SJSA1 (cell line): ENCODE measurements at places on chromosomes 1 and 21. TPM values are rescaled to one million over a fixed set of nuclear protein-coding genes. Genes with fewer than 3 reads are reported as not detected.

The MYBPH gene
- total RNA-seq: not detected in 2 replicates

GRCh38 chr1:227885648-227886502 is 61.9 kb downstream of the WNT9A start:
- H3K36me3 ChIP-seq: no peaks in the 10 kb centered on the region
- DNase-seq: peak; percentile 69
- peak overlapping the region; percentile 91 for H3K27ac ChIP-seq
- H3K4me3 ChIP-seq: no peak overlapping the region
- no peaks in the 10 kb centered on the region for H3K27me3 ChIP-seq

GRCh38 chr1:93716941-93717368 is 35.3 kb upstream of the BCAR3 start:
- no peak overlapping the region for H3K27ac ChIP-seq
- no peaks in the 10 kb centered on the region for H3K36me3 ChIP-seq
- DNase-seq: no peak
- no peaks in the 10 kb centered on the region for H3K27me3 ChIP-seq
- peaks cover 40% of the 10 kb centered on the region for H3K4me1 ChIP-seq

The CRYZ gene
- total RNA-seq: 84.0 and 101 TPM in 2 replicates

The NPR1 gene
- total RNA-seq: 0.05 TPM in 1 of 2 replicates, not detected in the other

DNA sequence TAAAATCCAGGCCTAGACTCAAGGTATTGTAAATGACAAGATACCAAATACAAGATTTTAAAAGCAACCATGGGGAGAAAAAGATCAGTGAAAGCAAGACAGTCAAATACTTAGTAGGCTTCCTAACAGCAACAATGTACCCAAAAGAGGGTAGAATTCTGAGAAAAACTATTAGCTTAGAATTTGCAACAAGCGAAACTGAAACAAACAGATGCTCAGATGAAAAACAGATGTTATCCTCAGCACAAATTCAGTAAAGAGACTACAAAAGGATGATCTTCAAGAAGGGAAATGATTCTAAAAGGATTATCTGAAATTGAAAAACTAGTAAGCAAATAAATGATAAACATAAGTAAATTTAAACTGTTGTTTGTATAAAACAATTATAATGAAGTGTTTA is 40.0 kb downstream of the PDC start:
- H3K4me1 ChIP-seq: no peaks in the 10 kb centered on the region; the same call in 1 of the 2 replicates
- no peaks in the 10 kb centered on the region for H3K27me3 ChIP-seq
- no peak overlapping the region for H3K27ac ChIP-seq
- DNase-seq: no peak

DNA sequence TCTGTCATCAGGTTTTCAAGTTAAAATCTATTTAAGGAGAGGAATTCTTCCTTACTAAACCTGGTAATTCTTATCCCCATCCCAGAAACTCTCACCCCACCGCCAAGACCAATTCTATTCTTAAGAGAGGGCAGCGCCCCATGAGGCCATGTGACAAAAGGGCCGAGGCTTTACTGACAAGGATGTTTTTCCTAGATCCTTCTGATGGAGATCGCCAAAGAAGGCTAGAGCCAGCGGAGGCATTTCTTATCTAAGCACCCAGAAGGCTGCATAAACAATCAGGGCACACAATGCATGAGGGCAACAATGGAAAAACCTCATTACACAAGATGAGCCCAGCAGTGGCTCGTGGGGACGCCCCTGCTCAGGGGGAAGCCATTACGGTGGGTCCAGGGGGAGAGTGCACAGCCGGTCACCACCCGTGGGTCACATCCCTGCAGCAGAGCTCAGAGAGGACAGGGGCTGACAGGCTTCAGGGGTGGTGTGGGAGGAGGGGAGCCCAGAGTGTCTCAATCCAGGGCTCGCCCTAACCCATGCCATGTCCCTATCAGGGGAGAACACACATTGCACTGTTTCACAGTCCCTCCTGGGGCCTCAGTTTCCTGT is 88.7 kb downstream of the ITPKB start:
- no peak overlapping the region for H3K4me3 ChIP-seq
- peaks cover 56% of the 10 kb centered on the region for H3K4me1 ChIP-seq
- no peak overlapping the region for H3K27ac ChIP-seq
- peak; percentile 58 for DNase-seq
- H3K36me3 ChIP-seq: peaks cover 8% of the 10 kb centered on the region

DNA sequence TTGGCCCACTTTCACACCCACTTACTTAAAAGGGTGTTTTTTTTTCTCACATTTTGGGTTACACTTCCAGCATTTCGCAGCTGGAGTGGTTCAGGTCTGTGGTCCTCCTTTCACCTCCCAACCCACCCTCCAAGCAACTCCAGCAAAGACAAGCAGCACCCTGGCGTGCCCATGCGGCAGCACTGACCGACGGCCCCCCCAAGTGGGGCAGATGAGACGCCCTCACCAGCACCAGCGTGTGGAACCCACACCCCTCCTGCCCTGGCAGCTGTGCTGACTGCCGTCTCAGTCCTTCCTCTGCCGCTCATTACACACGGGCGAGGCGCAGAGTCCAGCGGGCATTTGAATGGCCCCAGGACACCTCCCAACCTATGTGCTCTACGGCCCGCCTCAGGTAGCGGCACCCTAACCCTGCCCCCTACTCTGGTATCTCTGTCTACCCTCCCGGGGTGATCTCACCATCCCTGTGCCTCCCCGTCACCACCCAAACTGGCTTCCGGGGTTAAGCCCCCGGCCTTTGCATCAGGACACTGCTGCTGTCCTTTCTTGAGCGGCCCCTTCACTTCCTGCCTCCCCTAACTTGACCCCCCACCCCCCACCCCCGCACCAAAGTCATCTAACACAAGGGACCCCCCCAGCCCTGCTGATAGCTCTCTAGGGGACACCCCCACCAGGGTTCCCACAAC is 10.9 kb downstream of the LSS start:
- peaks cover 11% of the 10 kb centered on the region for H3K36me3 ChIP-seq
- no peaks in the 10 kb centered on the region for H3K27me3 ChIP-seq
- no peak overlapping the region for H3K4me3 ChIP-seq
- H3K27ac ChIP-seq: no peak overlapping the region
- no peaks in the 10 kb centered on the region for H3K4me1 ChIP-seq
